ENCODE measurements at places on chromosomes 11 and 22.

DNA sequence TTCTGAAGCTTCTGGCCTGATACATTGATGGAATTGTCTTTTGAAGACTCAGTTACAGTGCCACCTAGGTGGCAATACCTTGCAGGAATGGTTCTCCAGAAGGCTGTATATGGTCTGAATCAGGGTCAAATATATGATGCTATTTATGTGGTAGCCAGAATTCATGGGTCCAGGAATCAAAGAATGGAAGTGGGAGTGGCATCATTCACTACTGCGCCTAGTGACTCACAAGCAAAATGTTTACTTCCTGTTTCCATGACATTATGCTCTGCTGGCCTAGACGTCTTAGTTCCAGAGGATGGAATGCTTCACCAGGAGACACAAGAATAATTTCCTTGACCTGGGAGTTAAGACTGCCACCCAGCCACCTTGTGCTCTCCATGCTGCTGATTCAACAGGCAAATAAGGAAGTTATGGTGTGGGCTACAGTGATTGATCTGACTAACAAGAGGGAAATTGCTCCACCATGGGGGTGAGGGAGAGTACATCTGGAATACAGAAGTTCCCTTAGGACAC, 491.8 kb downstream of the ETS1 start:
- peak; percentile 25 for DNase-seq

DNA sequence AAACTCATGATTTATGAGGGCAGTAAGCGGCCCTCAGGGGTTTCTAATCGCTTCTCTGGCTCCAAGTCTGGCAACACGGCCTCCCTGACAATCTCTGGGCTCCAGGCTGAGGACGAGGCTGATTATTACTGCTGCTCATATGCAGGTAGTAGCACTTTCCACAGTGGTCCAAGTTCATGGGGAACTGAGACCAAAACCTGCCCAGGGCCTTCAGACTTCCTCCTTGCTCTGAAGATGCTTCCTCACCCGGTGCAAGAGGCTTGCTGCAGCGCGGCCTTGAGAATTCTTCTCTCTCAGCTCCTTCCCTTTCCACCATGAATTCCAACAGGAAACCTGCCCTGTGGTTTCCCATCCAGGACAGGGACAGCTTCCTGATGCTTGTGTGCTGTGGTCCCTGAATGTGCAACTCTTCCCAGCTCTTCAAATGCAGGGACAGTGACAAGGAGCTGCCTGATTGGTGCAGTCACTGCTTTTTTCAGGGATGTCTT, 53.9 kb downstream of the GGTLC2 start:
- DNase-seq = no peak

DNA sequence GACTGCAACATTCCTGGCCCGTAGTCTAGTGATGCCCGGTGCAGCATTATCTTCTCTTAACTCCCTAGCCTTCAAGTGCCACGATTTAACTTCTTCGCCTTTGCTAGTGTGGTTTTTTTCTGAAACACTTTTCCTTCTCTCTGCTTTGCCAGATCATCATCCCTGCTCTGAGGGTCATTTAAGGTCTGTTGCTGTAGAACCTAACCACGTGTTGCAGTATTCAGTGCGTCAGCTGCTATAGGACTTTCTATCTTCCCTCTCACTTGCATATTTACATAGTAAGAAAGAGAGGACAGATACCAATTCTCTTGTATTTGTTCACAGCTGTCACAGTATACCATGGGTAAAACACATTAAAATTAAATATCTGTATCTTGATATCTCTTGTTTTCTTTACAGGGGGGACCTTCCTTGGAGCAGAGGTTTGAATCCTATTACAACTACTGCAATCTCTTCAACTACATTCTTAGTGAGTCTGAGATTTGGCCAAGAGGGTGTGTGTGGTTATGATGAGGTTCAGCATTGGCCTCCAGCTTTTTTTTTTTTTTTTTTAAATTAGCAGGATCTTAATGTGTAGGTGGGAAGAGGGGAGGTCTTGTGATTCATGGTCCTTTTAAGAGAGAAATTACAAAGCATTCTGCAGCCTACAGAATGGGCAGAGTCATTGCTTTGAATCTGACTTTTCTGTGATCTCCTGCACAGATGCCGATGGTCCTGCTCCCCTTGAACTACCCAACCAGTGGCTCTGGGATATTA, 13.5 kb downstream of the EIF3L start:
- no peak for DNase-seq

DNA sequence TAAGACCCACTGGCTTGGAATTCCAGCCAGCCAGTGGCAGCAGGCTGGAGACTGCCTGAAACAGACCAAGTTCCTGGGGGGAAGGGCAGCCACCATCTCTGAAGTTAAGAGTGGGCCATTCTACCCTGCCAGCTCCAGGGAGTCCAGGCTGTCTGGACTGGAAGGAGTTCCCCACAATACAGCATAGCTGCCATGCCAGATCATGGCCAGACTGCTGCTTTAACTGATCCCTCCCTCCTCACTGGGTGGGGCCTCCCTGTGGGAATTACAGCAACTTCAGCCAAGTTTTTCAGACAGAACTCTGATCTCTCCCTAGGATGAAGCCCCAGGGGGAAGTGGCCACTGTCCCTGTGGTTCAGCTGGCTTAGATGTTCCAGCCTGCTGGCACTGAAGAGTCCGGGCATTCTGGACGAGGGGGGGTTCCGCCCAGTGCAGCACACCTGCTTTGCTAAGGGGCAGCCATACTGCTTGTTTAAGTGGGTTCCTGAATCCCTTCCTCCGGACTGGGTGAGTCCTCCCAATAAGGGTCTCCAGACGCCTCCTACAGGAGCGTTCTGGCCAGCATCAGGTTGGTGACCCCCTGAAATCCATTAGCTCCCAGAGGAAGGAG, 455.4 kb downstream of the DLG2 start:
- no peak for DNase-seq

DNA sequence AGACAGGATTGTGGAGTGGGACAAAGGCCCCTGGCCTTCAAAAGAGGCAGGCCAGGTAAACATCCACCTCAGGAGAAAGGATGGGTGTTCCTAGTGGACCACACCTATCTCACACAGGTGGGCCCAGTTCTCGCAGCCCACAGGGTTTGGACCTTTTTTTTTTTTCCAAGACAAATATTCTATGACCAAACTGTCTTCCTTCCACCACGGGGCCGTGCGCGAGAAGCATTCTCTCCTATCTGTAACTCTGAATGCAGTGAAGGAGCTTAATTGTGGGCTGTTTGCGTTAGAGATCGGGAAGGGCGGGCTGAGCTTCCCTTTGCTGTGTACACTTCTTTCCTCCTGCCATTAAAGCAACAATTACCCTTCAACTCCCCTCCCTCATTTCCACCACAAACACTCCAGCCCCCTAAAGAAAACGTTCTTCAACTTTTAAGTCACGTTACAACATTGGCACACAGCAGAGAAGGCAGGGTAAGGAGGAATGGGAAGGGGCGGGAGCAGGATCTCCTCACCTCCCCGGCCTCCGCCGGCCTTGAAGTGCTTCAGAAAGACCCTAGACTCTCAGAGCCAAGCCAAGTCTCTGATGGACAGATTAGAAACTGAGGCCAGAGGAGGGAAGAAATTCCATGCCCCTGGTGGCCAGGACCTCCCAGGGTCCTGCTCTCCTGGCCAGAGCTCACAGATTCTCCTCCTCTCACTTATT, 238.4 kb downstream of the BUD13 start:
- DNase-seq = no peak

DNA sequence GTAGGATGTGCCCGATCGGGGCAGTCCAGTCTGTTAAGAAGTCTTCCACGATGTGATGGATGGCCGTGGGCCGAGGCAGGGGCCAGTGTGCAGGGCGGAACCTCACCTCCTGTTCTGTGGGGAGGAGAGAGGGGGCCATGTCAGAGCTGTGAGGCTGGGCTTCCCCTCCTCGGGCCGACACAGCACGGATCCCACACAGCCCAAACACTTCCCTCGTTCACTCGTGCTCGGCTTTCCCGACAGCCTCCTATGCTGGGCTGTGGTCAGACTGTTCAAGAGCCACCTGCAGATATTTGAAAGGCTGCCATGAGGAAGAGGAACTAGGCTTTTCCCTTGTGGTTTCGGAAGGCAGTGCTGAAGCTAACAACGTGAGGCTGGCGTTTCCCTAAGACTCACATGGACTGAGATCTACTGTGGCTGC, 12.3 kb upstream of the TXN2 start:
- no peak for DNase-seq

- no peak for DNase-seq
Observed at GRCh38 chr22:37225481-37225880, 13.2 kb upstream of the SSTR3 start.

Measured in AG08396 (cell line).